RWPE2 (cell line): ENCODE measurements at places on chromosomes 4 and X.
A peak's percentile ranks its signal among the peaks of the same experiment; 100 is the strongest.

GRCh38 chr4:17142232-17142711, 243.8 kb upstream of the LDB2 start:
- H3K27ac ChIP-seq: no peak overlapping the region
- no peak overlapping the region for H3K4me3 ChIP-seq
- H3K36me3 ChIP-seq: no peaks in the 10 kb centered on the region

DNA sequence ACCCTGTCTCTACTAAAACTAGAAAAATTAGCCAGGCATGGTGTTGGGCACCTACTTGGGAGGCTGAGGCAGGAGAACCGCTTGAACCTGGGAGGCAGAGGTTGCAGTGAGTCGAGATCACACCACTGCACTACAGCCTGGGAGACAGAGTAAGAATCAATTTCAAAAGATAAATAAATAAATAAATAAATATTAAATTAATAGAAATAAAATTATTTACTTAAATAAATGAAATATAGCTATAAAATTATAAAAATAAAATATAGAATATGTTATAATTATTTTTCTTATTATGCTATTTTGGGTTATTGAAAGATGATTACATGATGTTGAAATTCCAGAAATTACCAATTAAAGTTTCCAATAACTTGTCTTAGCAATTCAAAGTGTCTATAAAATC, 1029.8 kb upstream of the AGA start:
- H3K4me3 ChIP-seq: no peak overlapping the region
- H3K4me1 ChIP-seq: no peaks in the 10 kb centered on the region
- DNase-seq: no peak
- no peak overlapping the region for H3K27ac ChIP-seq

- H3K36me3 ChIP-seq: no peaks in the 10 kb centered on the region
- DNase-seq: no peak
- H3K4me3 ChIP-seq: no peak overlapping the region
- H3K27me3 ChIP-seq: no peaks in the 10 kb centered on the region
Measured at GRCh38 chr4:34196375-34196774, 2047.9 kb downstream of the ARAP2 start.

DNA sequence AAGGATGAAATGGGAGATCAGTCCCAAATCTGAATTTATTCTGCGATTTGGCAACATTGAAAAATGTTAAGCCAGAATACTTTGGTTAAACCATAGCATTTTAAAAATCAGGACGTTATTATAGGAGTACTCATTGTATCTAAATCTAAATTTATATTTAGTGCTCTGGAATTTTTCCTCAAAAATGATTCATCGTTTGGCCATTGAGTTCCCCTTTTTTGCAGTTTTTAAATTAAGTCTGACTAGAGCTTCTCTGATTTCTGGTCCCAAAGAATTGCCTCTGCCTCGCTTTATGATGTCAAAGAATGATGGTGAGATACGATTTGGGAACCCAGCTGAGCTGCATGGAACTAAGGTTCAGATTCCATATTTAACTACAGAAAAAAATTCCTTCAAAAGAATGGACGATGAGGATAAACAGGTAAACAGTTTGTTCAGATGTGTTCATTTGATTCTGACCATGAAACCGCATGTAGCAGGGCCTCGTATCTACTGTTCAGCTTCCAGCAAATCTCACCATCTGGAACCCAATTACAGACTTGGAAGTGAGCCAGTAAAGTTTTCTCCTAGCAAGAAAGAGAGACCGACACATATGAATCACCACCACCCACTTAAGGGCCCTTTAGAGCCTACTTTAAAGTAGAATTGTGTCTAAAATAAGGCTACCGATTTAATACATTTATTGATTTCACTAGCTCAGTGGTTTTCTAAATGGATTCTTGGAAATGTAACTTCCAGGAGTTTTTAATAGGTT, 75.6 kb downstream of the REPS2 start:
- H3K27me3 ChIP-seq: no peaks in the 10 kb centered on the region
- H3K4me1 ChIP-seq: no peaks in the 10 kb centered on the region
- DNase-seq: no peak
- no peak overlapping the region for H3K27ac ChIP-seq
- no peak overlapping the region for H3K4me3 ChIP-seq
- H3K36me3 ChIP-seq: no peaks in the 10 kb centered on the region

GRCh38 chr4:108703370-108703769, 53.0 kb downstream of the OSTC start:
- no peaks in the 10 kb centered on the region for H3K4me1 ChIP-seq
- H3K27me3 ChIP-seq: no peaks in the 10 kb centered on the region
- DNase-seq: no peak
- no peak overlapping the region for H3K27ac ChIP-seq

DNA sequence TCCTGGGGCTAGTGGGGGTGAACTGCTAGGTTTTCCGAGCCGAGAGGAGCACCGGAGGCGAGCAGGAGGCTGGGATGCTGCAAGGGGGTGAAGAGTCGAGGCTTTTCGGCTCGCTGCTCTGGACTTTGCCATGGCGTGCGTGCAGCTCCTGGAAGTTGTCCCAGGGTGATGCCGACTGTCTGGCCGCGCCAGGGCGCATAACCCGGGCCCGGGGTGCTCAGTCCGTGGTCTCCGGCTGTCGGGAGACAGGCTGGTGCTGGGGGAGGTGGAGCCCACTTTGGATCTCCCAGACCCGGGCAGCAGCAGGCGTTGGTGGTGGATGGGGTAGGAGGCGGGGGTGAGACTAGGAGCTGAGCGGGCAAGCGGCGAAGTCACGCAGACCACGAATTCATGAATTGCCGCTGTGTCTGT, 793 bp downstream of the GRIA3 start:
- H3K4me3 ChIP-seq: no peak overlapping the region
- H3K27ac ChIP-seq: no peak overlapping the region
- no peaks in the 10 kb centered on the region for H3K4me1 ChIP-seq
- H3K27me3 ChIP-seq: peaks cover 11% of the 10 kb centered on the region
- no peaks in the 10 kb centered on the region for H3K36me3 ChIP-seq
- DNase-seq: no peak

- H3K36me3 ChIP-seq: no peaks in the 10 kb centered on the region
- DNase-seq: no peak
- peak overlapping the region; percentile 29 for H3K27ac ChIP-seq
- peak overlapping the region; percentile 44 for H3K4me3 ChIP-seq
- no peaks in the 10 kb centered on the region for H3K27me3 ChIP-seq
Measured at GRCh38 chrX:103918050-103918449, 44.4 kb upstream of the TMSB15B start.

- H3K27me3 ChIP-seq: no peaks in the 10 kb centered on the region
- H3K4me3 ChIP-seq: no peak overlapping the region
- no peaks in the 10 kb centered on the region for H3K4me1 ChIP-seq
- DNase-seq: no peak
- H3K36me3 ChIP-seq: no peaks in the 10 kb centered on the region; the same call in 1 of the 2 replicates
Measured at GRCh38 chrX:154023276-154024000, 3.7 kb upstream of the IRAK1 start.

DNA sequence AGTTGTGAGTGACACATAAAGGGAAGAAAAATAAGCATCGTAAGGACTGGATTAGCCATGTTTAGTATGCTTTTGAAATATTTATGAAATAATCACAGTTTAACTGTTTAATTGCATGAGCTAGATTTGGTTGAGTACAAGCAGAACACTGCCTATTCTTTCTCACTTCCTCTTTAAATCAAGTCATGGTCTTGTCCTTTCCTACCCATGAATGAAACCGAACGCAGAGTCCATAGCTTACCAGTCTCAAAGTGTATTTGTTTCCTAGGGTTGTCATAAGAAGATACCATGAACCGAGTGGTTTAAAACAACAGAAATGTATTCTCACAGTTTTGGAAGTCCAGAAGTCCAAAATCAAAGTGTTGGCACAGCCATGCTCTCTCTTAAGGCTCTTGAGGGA, 684.0 kb upstream of the MAGEB2 start:
- no peaks in the 10 kb centered on the region for H3K4me1 ChIP-seq
- H3K4me3 ChIP-seq: no peak overlapping the region
- DNase-seq: no peak
- no peak overlapping the region for H3K27ac ChIP-seq
- no peaks in the 10 kb centered on the region for H3K36me3 ChIP-seq

DNA sequence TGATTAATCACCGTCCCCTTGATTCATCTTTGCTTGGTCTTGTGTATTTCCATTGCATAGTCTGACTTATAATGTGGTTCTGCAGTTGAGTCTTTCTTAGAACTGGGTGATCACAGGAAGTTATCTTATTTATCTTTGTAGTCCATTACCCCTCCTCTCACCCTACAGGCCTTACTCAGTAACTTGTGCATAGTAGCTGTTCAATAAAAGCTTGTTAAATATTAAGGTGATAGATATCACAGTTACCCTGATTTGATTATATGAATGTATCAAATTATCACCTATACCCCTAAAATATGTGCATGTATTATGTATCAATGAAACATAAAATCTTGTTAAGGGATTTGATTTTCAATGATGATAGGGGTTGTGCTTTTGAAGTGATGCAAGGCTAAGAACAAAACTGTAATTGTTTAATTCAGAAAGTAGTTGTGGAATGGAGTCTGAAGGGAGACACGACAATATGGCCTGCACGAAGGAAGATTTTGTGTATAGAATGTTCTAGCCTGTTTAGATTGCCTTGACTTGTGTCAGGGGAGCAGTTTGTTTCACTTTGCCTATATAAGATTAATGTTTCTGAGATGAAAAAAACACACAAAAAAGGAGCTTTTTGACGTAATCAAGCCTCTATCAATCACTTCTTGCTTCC, 132.4 kb upstream of the LIMCH1 start:
- H3K27me3 ChIP-seq: no peaks in the 10 kb centered on the region
- peaks cover 41% of the 10 kb centered on the region for H3K4me1 ChIP-seq
- DNase-seq: no peak
- H3K27ac ChIP-seq: peak overlapping the region; percentile 16

GRCh38 chr4:85132117-85132516, 165.6 kb upstream of the WDFY3 start:
- no peak for DNase-seq
- no peaks in the 10 kb centered on the region for H3K4me1 ChIP-seq
- no peak overlapping the region for H3K27ac ChIP-seq
- H3K4me3 ChIP-seq: no peak overlapping the region
- no peaks in the 10 kb centered on the region for H3K36me3 ChIP-seq

GRCh38 chr4:94274912-94275311, 67.2 kb downstream of the SMARCAD1 start:
- no peak overlapping the region for H3K4me3 ChIP-seq
- DNase-seq: no peak
- no peak overlapping the region for H3K27ac ChIP-seq
- no peaks in the 10 kb centered on the region for H3K27me3 ChIP-seq

DNA sequence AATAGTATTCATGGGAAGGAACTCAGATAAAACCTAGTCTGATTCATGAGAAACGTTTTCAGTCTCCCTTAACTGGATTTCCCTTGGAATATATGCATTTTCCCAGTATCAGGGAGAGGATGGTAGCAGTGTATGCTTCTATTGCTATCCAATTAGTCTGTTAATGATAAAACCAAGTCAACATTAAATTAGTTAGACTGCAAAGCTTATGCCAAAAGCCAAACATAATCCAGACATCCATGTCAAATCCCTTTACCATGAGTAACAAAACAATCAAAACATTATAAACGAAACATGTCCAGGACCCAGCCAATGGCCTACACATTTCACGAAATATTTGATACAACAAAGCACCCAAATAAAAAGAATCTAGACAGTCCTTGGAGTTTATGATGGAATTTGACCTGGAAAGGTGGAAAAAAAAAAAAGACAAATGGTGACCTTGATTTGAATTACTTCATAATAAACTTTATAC, 34.5 kb upstream of the VEGFD start:
- no peaks in the 10 kb centered on the region for H3K27me3 ChIP-seq
- H3K27ac ChIP-seq: no peak overlapping the region
- no peaks in the 10 kb centered on the region for H3K36me3 ChIP-seq
- no peaks in the 10 kb centered on the region for H3K4me1 ChIP-seq
- H3K4me3 ChIP-seq: no peak overlapping the region
- DNase-seq: no peak

GRCh38 chr4:180455226-180455625, 1788.0 kb upstream of the TENM3 start:
- no peak overlapping the region for H3K4me3 ChIP-seq
- no peaks in the 10 kb centered on the region for H3K36me3 ChIP-seq
- no peak for DNase-seq
- H3K4me1 ChIP-seq: no peaks in the 10 kb centered on the region

GRCh38 chr4:75598390-75598789, 31.9 kb downstream of the CDKL2 start:
- no peaks in the 10 kb centered on the region for H3K36me3 ChIP-seq
- H3K27me3 ChIP-seq: no peaks in the 10 kb centered on the region
- H3K4me3 ChIP-seq: no peak overlapping the region
- H3K4me1 ChIP-seq: no peaks in the 10 kb centered on the region

GRCh38 chr4:140367738-140368137, 5.7 kb upstream of the SCOC start:
- H3K36me3 ChIP-seq: no peaks in the 10 kb centered on the region
- no peaks in the 10 kb centered on the region for H3K27me3 ChIP-seq
- peaks cover 15% of the 10 kb centered on the region for H3K4me1 ChIP-seq
- no peak for DNase-seq
- peak overlapping the region; percentile 37 for H3K27ac ChIP-seq
- H3K4me3 ChIP-seq: no peak overlapping the region

DNA sequence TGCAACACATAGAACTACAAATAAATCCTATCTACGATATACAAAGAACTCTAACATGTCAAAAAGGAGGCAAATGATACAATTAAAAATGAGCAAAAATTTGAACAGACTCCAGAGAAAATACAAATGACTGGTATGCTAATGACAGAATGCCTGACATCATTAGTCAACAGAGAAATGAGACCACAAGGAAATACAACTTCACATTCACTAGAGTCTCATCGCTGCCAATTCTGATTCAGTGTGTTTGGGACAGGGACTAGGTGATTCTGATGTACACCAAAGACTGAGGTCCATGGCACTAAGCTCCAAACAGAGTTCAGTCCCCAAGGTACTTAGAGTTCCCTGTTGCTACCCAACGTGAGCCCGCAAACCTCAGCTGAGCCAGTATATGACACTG, 23.4 kb downstream of the SLC2A9 start:
- H3K36me3 ChIP-seq: peaks cover 83% of the 10 kb centered on the region
- DNase-seq: no peak
- H3K4me1 ChIP-seq: peaks cover 17% of the 10 kb centered on the region
- no peaks in the 10 kb centered on the region for H3K27me3 ChIP-seq
- no peak overlapping the region for H3K4me3 ChIP-seq
- H3K27ac ChIP-seq: no peak overlapping the region

DNA sequence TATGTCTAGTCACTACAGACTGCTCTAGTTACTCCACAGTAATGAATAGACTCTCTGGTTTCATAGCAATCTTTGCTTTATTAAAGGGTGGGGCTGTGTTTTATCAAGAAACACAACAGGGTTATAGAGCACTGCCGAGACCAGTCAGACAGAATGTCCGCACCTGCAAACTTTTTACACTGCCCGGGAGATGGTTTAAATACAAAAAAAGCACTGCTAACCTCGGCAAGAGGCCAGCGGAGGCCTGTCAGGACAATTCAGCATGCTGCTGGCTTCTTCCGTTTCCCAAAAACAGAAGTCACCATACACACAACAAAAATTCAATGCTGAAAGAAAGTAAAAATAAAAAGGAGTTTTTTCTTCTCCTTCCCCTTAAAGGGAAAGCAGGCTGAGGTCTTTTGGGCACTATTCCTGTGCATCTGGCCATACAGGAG, 67.4 kb downstream of the IRF2 start:
- H3K27ac ChIP-seq: peak overlapping the region; percentile 43
- H3K27me3 ChIP-seq: no peaks in the 10 kb centered on the region
